DMS79 treated with DMSO at 0.1 percent for 48 hours (cell line): ENCODE measurements at places on chromosomes 3 and 15.

DNA sequence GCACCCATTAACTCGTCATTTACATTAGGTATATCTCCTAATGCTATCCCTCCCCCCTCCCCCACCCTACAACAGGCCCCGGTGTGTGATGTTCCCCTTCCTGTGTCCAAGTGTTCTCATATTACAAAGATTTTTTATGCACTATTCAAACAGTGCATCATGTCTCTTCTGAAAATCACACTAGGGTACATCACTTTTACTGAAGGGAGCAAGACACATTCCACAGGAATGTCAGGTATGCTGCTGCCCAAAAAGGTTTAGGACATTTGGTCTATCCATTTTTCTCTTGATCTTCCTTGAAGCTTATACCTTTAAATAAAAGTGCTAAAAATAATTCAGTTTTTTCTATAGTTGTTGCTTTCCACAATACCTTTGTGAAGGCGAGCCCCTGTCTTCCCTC, 9.2 kb upstream of the EPHA3 start:
- DNase-seq: no peak

GRCh38 chr15:25481208-25481859, 42.5 kb upstream of the UBE3A start:
- DNase-seq: peak; percentile 40

- no peak for DNase-seq
These were observed at the start of gene HTR3E for GRCh38 chr3:184096811-184097383. TSS of gene HTR3E (plus strand) at chr3:184097064. CDS start at chr3:184097530, 466 bp downstream.

- no peak for DNase-seq
These were observed 174.3 kb upstream of the BCL6 start for GRCh38 chr3:187919544-187919943.

- DNase-seq: no peak
These were observed 42.1 kb downstream of the GOLGA6A start for GRCh38 chr15:74040109-74040850.
